ENCODE measurements at places on chromosomes 2 and 18.

GRCh38 chr2:111930409-111930808 is 32.0 kb downstream of the MERTK start:
- DNase-seq = no peak

DNA sequence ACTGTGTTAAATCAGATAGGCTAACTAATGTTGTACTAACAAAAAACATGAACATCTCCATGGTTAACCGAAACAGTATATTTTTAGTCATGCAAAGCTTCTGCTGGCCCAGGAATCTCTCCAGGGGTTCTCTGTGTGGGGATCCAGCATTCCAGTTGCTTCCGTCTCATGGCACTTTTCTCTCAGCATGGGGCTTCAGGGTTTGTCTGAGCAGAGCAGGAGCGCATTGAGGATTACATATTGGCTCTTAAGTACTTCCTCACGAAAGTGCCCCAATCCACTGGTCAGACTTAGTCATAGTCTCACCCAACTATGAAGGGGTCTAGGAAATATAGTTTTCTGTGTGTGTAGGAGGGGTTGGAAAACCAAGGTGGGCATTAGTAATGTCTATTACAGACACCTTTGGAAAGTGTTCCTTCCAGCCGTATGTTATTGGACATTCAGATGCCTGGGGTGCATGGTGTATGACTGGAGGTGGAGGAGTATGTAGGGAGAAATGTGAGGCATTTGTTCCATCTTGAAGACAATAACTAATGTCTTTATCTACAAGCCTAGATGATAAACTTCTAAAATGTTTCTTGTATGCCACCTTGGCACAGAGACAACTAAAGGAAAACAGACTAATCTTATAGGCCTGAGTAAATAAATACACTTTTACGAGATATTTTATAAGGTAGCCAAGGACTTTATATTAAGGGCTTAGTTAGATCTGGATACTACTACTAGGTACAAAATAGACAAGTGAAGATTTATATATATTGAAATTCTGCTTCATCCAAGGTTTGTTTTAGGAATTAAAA is 123.8 kb upstream of the ZEB2 start:
- DNase-seq = no peak

- DNase-seq = no peak
Measured at GRCh38 chr2:160905862-160906261, 254.4 kb upstream of the TANK start.

DNA sequence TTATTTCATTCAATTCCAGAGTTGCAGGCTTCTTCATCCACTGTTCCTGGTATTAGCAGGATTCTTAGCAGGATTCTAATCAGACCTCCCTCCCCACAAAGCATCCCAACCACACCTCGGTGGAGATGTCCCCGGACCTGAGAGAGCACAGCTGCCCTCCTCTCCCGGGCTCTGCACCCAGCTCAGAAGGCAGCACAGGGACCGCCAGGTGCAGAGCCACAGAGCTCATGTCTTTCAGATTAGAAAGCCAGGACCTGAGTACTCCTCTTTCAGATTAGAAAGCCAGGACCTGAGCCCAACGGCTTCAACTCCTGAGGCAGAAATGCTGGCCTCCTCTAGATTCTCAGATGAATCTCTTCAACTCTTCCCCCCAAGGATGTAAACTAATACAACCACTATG is 152.3 kb downstream of the MYO5B start:
- no peak for DNase-seq

- no peak for DNase-seq
Measured at GRCh38 chr2:6835467-6835866, 30.2 kb downstream of the CMPK2 start.

GRCh38 chr2:44934038-44934982 is 7.2 kb upstream of the SIX3 start:
- no peak for DNase-seq

DNA sequence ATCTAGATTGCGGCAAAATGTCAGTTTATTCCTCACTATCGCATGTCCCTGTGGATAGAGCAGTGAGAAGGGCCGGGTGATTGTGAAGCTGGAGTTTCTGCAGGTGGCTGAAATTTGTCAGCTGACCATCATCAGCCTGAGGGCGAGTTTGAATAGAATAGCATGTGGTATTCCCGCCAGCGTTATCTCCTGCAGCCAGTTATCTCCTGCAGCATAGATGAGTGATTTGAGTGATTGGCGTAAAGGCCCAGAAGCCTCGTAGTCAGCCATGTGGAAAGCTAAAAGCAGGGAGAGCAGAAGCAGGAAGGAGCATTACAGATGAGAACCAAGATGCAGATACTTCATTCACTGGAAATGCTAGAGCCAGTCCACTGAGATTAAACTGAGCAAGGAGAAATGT is 65.5 kb downstream of the CABLES1 start:
- no peak for DNase-seq

- DNase-seq = no peak
Measured at GRCh38 chr18:10508591-10508990, 17.2 kb upstream of the NAPG start.

DNA sequence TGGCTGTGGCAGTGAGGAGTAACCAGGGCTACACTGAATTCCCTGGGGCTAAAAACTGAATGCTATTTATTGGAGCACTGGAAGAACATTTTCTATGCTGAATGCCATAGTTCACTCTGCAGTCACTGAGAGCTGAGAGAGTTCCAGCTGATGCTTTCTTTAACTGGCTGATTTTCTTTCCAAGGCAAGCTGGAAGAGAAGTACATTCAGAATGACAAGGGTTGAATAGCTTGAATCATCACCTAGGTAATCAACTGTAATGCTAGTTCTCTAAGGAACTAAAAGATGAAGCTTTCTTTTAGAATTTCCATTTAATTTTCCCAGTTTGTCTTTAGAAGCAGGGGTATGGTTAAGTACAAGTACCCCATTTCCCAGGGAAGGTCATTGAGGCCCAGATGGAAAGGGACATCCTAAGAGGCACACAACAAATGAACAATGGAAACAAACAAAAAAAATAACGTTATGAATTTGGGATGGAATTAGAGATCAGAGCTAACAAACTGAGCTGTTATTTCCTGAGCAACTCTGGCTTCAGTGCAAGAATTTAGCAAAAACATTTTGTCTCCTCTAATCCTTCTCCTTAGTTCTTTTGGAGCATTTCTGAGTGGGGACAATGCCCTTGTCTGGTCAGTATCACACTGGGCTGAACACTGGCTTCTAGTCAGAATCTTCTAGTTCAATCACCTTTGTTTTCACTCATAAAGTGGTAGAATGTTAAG is 132.8 kb upstream of the REG3A start:
- no peak for DNase-seq

GRCh38 chr2:149141046-149141445 is 102.5 kb downstream of the LYPD6B start:
- DNase-seq = no peak

DNA sequence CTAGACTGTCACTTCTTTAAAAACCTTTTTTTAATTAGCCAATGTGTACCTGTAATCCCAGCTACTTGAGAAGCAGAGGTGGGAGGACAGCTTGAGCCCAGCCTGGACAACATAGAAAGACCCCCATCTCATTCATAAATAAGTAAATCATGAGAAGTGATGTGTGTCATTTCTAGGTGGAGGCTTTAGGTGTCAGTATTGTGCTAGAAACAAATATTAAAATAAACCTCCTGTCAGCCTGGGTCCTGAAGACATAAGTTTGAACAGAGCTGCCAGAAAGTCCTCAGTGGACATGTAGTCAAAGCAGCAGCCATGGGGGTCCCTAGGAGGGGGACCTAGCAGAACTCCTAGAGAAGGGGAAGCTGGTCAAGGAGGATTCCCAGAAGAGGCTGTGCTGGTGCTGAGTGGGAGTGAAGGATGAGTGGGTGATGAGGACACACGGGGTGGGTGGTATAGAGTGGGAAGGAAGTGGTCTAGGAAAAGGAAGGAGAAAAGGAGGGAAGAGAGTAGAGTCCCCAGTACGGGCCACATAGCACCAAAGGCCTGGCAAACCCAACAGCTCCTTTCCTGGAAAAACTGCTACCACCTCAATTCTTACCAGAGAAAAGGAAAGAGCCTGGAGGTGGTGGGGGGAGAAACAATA is 316.6 kb upstream of the NCKAP5 start:
- no peak for DNase-seq

- DNase-seq = no peak
Measured at GRCh38 chr2:232795920-232796319, 19.6 kb upstream of the KCNJ13 start.

DNA sequence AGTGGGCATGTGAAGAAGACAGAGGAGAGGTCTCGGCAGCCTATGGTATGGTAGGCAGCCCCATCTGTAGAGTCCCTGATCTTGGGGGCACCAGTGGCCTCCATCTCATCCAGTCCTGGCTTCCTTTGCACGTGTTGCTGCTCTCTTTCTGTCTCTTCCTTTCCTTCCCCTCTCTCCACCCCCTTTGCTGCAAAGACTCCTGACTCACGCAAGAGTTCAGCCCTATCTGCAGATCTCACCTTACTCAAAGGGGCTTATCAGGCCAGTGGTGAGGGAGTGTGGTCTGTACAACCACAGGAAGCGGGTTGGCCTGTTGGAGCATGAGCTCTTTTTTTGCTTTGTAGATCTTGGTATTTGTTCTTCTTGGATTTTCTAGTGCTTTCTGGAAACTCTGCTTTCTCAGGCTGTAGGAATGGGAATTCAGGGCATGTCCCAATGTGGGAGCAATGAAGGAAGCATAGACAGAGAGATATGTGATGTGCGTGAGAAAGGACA is 14.6 kb upstream of the NT5DC4 start:
- DNase-seq = peak; percentile 73

DNA sequence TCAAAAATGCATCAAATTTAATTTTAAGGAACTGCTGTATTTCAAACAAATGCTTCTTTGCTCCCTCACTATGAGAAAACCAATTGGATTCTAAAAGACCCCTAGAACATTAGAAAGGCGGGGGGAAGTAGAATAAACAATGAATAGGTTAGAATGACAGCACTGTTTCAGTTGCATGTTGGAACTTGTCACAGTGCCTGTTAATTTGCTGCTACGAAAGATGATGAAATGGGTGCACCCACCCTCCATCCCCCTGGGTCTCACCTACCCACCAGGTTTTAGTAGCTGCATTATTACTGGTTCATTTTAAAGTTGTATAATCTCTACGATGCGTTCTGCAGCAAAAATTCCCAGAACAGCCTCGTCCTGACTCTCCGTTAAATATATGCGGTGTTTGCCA is 193.0 kb upstream of the COPS8 start:
- DNase-seq = no peak

DNA sequence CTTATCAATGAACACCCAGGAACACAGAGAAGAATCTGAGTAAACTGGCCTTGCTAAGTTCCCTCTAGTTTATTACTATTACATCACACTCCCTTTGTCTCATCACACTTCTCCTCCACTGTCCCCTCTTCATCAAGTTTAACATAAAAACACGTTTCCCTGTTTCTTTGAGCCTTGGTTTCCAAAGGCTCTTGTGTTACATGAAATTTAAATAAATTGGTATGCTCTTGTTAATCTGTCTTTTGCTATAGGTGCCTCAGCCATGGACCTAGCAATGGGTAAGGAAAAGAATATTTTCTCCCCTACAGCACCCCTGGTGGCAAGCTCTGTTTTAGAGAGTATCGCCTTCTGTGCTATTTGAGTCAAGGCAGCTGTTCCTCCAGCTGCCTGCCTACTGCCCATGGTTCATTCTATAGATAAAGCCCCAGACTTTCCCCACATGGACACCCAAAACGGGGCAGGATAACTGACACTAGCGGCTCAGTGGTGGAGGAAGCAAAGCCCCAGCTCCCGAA is 31.8 kb downstream of the TGIF1 start:
- no peak for DNase-seq

GRCh38 chr2:218816561-218817011 is 15.0 kb downstream of the PRKAG3 start:
- no peak for DNase-seq

- no peak for DNase-seq
Measured at GRCh38 chr2:239379641-239380170, 21.1 kb downstream of the HDAC4 start.

DNA sequence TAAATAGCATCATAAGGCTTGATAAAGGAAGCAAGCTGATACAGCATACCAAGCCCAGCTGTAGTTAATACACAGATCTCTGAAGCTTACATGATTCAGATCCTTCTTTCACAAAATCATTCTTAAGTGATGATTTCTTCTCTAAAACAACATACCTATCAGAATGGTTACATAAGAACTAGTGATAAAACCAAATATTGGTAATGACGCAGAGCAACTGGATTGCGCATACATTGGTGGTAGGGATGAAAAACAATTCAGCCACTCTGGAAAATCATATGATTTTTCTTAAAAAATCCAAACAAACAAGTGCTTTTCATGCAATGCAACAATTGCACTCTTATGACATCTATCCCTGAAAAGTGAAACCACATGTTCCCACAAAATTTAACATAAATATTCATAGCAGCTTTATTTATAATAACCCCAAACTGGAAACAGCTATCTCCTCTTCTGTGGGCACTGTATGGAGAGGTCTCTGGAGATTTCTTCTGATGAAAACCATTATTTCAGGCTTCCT is 153.6 kb upstream of the DSEL start:
- no peak for DNase-seq

- DNase-seq = no peak
Measured at GRCh38 chr2:85635011-85635410, 19.0 kb downstream of the USP39 start.

DNA sequence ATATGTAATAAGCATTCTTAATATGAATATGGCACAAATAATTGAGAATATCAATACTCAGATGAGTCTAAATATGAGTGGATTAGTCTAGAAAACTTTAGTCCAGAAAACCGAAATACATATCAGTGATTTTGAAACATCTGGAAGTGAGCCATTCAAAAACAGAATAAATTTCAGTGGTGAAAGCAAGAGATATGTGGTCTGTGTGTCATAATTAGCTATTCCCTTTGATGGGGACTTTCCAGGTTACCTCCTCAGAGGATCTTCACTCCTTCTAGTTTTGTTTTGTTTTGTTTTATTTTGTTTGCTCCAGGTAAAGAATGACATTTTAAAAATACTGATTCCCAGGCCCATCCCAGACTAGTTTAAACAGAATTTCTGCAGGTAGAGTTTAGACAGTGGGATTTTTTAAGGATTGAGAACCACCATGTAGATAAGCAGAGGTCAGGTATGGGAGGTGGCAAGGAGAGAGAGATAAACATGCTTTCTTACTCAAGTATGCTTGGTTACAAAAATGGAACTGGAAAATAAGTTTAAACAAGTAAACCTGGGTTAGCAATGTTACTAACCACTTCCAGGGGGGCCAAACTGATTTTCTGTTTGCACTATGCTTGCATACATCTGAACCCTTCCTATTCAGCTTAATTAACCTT is 70.7 kb downstream of the NABP1 start:
- DNase-seq = no peak

- DNase-seq = peak; percentile 16
Measured at GRCh38 chr18:50429207-50429948, 54.5 kb downstream of the SKA1 start.

DNA sequence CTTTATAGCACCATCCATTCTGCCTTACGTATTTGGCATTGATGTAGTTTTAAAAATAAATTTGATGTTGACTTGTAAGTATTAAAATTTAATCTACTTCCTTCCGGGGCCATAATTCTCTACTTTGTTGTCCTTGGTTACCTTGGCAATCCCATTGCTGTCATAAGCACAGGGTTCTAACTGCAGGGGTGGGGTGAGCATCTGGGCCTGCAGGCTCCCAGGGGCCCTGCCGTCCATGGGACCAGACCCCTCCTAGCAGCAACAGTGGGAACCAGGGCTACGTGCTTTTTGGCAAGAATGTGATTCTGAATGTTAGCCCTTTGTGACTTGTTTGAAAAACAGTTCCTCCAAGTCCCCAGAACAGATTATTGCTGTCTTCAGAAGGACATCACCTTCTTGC is 4.9 kb downstream of the ASAP2 start:
- DNase-seq = no peak

GRCh38 chr18:26133652-26134051 is at the start of gene PSMA8:
TSS of gene PSMA8 (plus strand) at chr18:26133869. CDS start at chr18:26133966, 97 bp downstream.
- peak; percentile 37 for DNase-seq

GRCh38 chr2:241935774-241936173 is 66.2 kb downstream of the RTP5 start:
- no peak for DNase-seq
